Stimulated activated CD8-positive, alpha-beta memory T cell treated with anti-CD3 and anti-CD28 coated beads, Interleukin-15, amount 100 ng/mL, for 1 hour (primary cell): ENCODE measurements at places on chromosomes 3 and 15.

GRCh38 chr3:135228201-135228600 lies 433.1 kb downstream of the EPHB1 start:
- no peak for DNase-seq

- DNase-seq, result no peak
These were observed 430.5 kb downstream of the OCA2 start for GRCh38 chr15:27668471-27669220.

DNA sequence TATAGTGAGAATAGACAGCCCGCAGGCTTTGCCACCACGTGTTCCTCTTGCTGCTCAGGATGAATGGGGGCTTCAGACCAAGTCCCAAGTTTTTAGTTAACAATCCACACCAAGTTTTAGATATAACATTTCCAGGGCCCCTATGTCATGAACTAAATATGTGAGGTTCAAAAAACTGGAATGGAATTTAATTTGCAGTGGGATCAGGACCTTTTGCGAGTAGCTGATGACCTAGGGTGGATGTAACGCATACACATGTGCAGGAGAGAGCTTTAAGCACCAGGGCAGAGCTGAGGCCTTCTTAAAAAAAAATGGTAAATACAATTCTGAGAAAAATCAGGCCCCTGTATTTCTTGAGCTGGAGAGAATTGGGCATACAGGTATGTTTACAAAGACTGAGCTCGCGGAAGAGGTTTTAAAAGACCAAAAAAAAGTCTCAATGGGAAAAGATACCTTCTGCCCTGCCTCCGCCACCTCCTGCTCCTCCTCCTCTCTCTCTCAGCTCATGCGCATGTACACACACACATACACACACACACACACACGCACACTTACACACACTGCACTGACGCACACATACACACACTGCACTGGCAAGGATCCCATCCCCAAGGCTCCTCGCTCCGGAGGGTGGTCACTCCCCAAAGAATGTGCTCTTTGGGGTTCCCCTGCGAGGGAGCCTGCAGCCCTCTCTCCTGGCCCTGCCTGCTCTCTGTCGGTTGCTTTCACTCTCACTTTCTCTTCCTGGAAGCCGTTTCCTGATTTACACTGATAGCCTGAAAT lies 48.2 kb upstream of the IGF1R start:
- no peak for DNase-seq

DNA sequence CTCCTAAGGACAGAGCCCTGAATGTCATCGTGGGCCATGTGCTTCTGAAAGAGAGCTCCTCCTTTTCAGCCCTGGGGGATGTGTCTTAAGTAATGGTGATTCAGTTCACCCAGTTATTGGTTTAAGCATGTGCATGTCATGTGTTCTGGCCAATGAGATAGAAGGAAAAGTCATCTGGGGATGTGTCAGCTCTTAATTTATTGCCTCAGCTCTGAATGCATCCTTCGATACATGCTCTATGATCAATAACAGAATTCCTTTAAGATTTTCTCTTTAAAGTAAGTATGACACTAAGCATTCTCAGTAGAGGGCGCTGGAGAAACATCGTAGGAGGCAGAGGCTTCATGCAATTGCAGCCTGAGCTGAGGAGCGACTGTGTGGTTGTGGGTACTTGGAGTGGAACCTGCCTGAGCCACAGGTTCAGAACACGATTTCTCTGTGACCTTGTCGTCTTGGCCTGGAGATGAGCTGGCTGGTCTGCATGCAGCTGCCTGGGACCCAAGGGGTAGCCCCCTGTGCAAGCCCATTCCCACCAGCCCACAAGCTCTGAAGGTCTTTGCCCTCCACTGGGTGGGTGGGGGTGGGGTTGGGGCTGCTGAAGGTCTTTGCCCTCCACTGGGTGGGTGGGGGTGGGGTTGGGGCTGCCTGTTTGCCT lies 69.5 kb downstream of the C3orf38 start:
- DNase-seq, result no peak

- DNase-seq, result no peak
These were observed 93.1 kb upstream of the KBTBD8 start for GRCh38 chr3:66904831-66905493.

GRCh38 chr3:142963516-142964448 lies at the start of gene PAQR9:
Gene PAQR9 (minus strand): TSS chr3:142963674. CDS start chr3:142963336, 338 bp downstream.
- DNase-seq, result no peak

- DNase-seq, result no peak
These were observed 36.9 kb upstream of the PIAS1 start for GRCh38 chr15:68017201-68017600.

DNA sequence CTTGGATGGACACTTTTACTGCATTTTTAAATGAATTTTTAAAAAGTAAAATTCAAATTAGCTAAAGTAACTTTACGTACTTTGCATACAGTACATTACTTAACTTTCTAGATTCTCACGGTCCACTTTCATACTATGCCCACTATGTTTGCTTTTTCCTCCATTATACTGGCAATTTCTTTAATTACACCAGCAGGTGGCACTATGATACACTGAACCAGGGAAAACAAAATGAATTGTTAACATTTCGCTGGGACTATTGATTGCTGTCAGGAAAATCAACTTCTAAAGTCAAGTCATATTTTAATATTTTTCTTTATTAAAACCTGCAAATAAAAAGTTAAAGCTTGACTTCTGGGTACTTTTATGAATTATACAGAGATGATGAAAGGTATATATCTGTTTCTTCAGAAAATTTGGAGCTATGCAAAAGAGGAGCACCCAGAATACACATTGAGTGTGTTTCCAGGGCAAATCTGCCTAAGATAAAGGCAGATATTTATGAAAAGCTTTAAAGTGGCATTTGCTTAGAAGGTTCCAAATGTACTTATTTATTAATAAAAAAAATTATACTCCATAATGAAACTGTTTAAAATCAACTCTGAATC lies 21.8 kb upstream of the POU1F1 start:
- no peak for DNase-seq

GRCh38 chr15:92653836-92654539 lies 1.6 kb downstream of the FAM174B start:
- DNase-seq, result no peak

- DNase-seq, result no peak
These were observed 22.1 kb upstream of the TJP1 start for GRCh38 chr15:29844290-29844903.

DNA sequence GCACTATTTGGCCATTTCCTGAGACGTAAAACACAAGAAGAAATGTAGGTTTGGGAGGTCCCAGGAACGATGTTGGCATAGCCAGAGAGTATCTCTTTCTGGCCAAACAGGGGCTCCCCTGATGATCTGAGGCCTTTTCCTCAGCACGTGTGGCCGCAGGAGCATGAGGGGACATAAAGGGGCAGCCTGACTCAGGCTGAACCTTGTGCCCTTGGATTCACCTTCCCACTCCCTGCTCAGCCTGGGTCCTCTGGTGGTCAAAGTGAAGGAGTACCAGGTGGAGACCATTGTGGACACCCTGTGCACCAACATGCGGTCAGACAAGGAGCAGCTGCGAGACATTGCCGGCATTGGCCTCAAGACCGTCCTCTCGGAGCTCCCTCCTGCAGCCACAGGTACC lies 10.6 kb downstream of the CAND2 start:
- no peak for DNase-seq

GRCh38 chr15:90970274-90970673 lies 15.6 kb downstream of the RCCD1 start:
- no peak for DNase-seq

- DNase-seq, result no peak
These were observed 4.6 kb downstream of the GP9 start for GRCh38 chr3:129065016-129065719.

- DNase-seq, result no peak
These were observed 18.6 kb upstream of the DNAAF4 start for GRCh38 chr15:55526559-55527036.

DNA sequence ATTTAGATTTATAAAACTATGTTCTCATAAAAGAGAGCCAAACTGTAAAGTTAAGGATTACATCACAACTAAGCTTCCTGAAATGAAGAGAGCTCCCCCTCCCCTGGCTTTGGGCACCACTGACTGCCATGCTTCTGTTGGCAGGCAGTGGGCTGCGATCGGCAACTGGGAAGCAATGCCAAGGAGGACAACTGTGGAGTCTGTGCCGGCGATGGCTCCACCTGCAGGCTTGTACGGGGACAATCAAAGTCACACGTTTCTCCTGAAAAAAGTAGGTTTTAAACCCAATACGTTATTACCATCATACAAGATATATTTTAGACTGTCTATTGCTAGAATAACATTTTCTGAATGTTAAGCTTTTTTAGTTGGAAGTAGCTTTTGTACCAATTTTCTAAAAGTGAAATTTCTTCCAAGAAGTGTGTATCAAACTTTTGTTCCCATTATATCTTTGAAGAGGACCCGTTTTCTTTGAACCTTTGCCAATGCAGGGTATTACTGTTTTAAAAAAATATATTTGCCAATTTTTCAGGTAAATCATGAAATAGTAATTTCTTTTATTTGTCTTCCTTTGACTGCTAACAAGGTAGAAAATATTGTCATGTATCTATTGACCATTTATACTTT lies 184.1 kb downstream of the ADAMTSL3 start:
- no peak for DNase-seq

GRCh38 chr3:171620825-171621434 lies 160.7 kb upstream of the TNIK start:
- DNase-seq, result no peak

- no peak for DNase-seq
These were observed 218 bp upstream of the TRPC1 start for GRCh38 chr3:142723665-142723967.

DNA sequence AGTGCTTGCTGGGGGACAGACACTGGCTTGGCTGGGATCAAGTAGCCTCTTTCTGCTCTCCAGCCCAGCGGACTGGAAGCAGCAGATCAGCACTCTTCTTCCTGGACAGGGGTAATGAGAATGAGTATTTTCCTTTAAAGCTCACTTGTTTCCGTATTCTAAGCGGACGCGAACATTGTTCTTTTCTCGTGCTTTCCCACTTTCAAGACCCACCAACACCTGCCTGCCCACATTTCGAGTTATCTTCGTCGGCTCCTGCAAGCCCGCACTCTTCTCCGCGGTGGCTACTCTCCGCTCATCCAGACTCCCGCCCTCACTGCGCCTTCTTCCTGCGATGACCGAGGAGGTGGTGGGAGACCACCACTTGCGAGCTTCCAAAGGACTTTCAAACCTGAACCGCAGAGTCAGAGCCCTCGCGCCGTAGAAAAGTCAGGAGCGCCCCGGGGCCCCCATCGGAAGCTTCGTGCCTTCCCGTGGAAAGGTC lies 1.6 kb upstream of the PPM1L start:
- DNase-seq, result no peak

- no peak for DNase-seq
These were observed 168.5 kb upstream of the TBC1D5 start for GRCh38 chr3:17910922-17911321.

DNA sequence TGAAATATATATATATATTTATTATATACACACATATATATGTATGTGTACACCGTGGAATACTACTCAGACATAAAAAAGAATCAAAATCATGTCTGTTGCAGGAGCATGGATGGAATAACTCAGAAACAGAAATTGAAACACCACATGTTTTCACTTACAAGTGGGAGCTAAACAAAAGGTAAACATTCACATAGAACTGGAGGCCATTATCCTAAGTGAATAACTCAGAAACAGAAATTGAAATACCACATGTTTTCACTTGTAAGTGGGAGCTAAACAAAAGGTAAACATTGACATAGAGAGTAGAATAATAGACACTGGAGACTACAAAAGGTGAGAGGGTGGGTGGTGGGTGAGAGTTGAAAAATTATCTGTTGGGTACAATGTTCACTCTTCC lies 171.5 kb upstream of the GOLIM4 start:
- no peak for DNase-seq
